AG09309 (cell line): ENCODE measurements at places on chromosomes 5 and 9.

GRCh38 chr5:142143878-142144277, 35.3 kb downstream of the NDFIP1 start:
- DNase-seq: no peak

GRCh38 chr5:111585946-111586345, 73.6 kb upstream of the STARD4 start:
- DNase-seq: no peak

DNA sequence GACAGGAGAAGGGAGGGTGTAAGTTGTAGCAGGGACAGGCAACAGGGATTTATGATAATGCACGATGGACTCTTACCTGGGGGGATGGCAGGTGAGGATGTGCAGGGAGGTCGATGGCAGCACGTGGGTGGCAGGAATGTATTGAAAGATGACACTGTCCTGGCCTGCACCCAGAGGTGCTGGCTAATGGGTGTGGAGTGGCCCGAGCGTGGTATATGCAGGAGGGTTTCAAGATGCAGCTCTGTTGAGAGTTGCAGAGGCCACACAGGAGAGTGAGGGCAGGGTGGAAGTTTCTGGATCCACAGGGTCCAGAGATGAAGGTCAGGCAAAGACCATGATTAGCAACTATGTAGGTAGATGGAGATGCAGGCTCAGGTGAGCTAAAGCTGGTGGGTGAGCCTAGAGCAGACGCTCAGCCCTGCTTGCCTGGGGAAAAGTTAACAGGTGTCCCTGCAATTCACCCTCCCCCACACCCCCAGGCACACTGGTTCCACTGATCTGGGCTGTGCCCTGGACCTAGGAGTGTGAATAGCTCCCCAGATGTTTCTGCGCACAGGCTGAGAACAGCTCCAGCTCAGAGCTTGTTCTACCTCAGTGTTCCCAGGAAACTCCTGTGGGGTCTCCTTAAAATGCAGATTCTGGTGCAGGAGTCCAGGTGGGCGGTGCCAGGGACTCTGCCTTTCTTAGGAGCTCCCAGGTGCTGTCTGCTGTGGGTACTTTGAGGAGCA, 21.5 kb upstream of the S1PR3 start:
- DNase-seq: no peak

GRCh38 chr9:101437806-101438232, 2.2 kb upstream of the ALDOB start:
- DNase-seq: no peak

DNA sequence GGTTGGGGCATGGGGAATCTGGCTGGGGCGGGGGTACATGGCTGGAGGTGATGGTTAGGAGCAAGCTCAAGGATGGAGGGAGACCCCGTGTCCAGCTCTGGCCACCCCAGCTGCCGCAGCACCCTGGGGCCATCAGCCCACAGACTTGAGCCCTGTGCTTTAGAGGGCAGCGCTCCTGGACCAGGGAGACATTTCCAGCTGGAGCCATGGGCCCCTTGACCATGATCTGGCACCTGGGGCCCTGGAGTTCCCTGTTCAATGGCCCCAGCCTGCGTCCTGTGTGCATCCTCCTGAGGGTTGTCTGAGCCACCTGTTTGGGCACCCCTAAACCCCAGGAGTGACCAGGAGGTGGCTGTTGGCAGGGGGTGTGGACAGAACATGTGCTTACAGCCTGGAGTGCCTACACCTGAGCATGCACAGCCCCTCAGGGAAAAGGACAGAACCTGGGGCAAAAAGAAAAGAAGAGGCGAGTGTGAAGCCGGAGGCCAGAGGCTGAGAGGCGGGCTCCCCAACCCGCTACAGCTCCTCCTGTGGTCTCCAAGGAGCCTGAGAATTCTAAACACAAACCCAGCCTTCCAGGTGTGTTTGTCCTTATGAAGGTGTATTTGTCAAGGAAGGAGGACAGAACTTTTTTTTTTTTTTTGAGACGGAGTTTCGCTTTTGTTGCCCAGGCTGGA, 126.7 kb downstream of the C9orf50 start:
- no peak for DNase-seq

DNA sequence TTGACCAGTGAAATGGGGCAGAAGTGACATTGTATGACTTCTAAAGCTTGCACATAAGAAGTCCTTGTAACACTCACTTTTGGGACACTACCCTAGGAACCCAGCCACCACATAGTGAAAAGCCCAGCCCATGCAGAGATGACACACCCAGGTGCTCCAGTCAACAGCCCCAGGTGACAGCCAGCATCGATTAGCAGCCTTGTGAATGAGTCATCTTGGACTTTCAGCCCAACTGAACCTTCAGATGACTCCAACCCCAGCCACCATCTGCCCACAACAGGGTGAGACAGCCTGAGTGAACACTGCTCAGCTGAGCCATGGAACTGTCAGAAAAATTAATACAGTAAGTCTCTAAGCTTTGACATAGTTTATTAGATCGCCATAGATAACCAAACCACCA, 458.6 kb downstream of the ZSWIM6 start:
- no peak for DNase-seq

DNA sequence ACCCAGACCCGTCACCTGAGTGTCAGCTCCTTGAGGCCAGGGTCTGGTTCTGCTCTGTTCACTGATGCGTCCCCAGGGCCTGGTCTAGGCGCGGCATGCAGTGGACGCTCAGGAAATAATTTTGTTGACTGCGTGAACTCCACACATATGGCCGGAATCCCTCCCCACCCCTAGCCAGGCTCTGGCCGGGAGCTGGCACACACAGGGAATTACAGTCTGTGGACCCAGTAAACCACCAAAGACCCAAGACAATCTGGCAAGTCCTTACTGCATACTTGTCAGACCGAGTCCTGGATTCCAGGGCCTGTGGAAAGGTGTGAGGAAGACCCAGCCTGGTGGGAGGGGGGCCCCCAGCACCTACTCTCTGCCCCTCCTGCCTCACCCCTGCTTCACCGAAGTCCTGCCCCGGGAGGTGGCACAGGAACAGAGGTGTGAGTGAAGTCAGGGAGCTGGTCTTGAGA, 113.0 kb upstream of the IER5L start:
- DNase-seq: no peak

GRCh38 chr5:132256086-132256782, 1.3 kb upstream of the PDLIM4 start:
- no peak for DNase-seq

- no peak for DNase-seq
These were observed 7.3 kb downstream of the PDGFRB start for GRCh38 chr5:150148117-150148927.

GRCh38 chr5:74095871-74096270, 469.9 kb downstream of the ARHGEF28 start:
- no peak for DNase-seq

DNA sequence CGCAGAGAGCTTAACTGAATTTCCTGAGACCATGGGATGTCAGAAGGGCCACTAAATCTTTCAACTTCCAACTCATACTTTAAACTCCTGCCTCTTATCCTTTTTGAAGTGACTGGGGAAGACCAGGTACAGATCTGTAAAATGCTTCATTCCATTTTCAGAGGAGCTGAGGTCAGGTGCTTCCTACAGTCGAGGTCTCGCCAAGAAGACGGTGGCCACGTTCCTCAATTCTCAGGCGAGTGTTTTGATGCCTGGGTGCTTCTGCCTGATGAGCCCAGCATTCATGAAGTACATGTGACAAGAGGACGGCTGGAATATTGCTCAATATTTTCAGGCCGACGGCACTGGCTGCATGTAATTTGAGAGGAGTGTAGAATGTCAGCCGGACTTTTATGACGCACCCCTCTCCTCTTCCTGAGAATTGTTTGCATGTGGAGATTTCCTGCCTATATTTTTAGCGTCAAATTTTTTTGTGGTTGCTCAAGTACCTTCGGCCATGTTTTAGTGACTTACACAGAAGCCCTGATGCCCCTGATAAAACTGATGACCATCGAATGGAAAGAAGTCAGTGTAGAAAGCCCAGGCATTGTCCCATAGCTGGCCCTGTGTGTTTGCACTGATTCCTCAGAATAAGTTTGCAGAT, 38.8 kb upstream of the GLRX start:
- peak; percentile 98 for DNase-seq

- no peak for DNase-seq
These were observed 96.3 kb downstream of the CFAP95 start for GRCh38 chr9:69916950-69917349.

DNA sequence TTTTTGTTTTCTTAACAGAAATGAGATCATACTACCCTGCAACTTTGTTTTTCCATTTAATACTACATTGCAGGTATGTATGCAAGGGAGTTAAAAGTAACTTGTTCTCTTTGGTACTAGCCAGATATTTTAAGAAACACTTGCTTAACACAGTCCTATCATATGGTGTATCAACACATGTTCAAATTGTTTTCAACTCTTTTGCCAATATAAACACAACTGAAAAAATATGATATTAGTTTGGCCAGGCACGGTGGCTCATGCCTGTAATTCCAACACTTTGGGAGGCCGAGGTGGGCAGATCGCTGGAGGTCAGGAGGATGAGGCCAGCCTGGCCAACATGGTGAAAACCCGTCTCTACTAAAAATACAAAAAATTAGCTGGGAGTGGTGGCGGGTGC, 41.6 kb downstream of the RNF38 start:
- DNase-seq: no peak

- DNase-seq: no peak
These were observed 221.0 kb downstream of the ESM1 start for GRCh38 chr5:54764102-54765090.

GRCh38 chr9:136944212-136944518, 373 bp downstream of the FBXW5 start:
- DNase-seq: peak; percentile 2

GRCh38 chr5:38590838-38591522, 34.5 kb upstream of the LIFR start:
- DNase-seq: no peak

- DNase-seq: no peak
These were observed 95.5 kb downstream of the LMX1B start for GRCh38 chr9:126709241-126709640.

GRCh38 chr5:179234563-179235135, 110.6 kb downstream of the ADAMTS2 start:
- DNase-seq: no peak

DNA sequence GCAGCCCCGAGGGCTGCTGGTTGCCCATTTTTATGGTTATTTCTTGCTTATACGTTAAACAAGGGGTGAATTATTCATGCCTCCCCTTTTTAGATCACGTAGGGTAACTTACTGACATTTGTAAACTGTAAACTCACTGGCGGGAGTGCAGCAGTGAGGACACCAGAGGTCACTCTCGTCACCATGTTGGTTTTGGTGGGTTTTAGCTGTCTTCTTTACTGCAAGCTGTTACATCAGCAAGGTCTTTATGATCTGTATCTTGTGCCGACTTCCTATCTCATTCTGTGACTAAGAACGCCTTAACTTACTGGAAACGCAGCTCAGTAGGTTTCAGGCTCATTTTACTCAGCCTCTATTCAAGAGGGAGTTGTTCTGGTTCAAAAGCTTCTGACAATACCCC, 155.0 kb upstream of the PRDM9 start:
- no peak for DNase-seq

GRCh38 chr5:100517301-100517974, 17.7 kb upstream of the FAM174A start:
- no peak for DNase-seq

DNA sequence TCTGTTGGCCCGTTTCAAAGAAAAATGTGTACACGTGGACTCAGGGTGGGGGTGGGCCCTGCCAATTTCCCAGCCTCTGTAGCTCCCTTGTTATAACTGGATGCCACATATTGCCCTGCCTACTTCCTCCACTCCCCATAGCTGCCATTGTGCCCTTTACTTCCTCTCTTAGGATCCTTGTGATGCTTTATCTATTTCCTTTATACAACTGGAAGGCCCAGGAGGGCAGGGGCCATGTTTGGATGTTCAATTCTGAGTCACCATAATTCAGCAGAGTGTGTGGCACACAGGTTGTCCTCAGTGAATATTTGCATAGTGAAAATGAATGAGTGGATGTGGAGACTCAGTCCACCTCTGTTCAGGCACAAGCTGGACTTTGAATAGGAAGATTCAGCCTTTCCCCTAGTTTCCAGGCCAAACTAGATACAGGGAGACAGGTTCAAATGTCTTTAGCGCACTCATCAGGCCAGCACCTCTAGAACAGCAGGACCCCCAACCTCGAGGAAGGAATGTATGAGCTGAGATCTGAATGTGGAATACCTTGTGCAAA, 10.6 kb upstream of the FEM1C start:
- no peak for DNase-seq

GRCh38 chr5:153490118-153491037, at the start of gene GRIA1:
GRIA1 (plus strand) TSS chr5:153490670.
- no peak for DNase-seq

- no peak for DNase-seq
These were observed 27.0 kb downstream of the UTP15 start for GRCh38 chr5:73592551-73592950.

- DNase-seq: no peak
These were observed 1.3 kb upstream of the SMC5 start for GRCh38 chr9:70257502-70257901.

DNA sequence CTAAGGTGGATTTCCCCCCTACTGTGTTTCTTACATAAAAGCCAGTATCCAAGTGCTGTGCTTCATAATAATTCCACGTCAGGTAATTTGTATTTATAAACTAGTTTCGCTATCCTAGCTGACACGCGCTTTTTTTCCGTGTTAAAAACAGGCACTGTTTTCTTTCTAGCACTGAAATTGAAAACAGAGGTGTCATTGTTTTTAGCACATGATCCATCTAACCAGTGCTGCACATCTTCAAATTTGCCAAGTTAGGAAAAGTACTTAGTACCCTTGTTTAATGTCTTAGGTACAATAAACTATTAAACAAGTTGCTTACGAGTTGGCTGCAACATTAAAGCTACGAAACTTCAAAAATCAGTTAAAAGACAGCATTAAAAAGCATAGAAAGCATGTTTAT, 49.9 kb downstream of the JMY start:
- DNase-seq: no peak

GRCh38 chr9:128419061-128419925, 1.4 kb upstream of the CERCAM start:
- DNase-seq: no peak

GRCh38 chr5:154830219-154830595, 20.2 kb downstream of the FAXDC2 start:
- DNase-seq: no peak

DNA sequence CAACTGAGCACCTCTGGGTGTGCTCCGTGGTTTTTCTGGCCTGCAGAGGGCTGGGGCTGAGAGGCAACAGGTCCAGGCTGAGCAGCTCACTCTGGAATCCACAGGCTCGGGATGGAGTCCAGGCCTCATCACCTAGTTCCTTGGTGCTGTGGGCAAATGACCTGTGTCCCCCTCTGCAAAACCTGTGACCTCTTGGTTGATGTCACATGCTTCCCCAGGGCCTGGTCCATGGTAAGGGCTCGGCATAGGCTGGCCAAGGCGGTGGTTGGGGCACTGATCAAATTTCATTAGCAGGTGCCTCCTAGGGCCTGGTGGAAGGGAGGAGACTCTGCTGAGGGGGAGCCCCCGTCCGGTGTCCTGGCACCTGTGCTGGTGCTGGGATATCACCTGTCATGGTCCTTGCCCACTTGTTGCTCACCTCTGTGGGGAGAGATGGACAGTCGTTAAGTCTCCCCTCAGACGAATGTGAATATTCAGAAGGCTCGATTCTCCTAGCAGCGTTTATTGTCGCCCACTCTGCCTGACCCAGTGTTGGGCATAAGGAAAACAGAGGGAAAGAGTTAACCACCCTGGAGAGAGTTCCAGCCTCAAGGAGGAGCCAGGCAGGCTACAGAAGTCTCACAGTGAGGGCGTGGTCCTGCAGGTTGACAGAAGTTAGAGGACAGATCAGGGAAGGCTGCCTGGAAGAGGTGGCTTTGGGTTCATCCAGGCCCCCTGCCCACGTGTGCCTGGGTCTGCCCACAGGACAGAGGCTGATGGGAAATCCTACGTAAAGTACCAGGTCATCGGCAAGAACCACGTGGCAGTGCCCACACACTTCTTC, 3.5 kb downstream of the ENDOG start:
- no peak for DNase-seq

GRCh38 chr5:143759396-143760130, 52.4 kb upstream of the HMHB1 start:
- no peak for DNase-seq
